ENCODE measurements at places on chromosomes 1 and 21.

DNA sequence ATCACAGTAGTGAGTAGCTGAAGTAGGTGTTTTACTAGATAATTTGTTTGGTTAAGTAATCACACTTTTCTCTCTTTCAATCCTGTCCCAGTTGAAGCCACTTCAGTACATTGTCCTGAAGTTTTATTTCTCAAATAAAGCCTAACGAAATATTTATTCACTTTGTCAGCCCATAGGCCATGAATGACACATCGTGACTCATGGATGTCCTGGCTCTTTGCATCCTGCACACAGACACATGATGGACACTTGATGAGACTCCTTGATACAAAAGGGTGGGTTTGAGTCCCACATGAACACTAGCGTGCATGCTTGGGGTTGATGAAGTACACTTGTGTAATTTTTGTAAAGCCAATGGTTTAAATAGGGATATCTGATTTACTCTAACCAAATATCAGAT lies 22.7 kb upstream of the LAMC2 start:
- no peak for DNase-seq

DNA sequence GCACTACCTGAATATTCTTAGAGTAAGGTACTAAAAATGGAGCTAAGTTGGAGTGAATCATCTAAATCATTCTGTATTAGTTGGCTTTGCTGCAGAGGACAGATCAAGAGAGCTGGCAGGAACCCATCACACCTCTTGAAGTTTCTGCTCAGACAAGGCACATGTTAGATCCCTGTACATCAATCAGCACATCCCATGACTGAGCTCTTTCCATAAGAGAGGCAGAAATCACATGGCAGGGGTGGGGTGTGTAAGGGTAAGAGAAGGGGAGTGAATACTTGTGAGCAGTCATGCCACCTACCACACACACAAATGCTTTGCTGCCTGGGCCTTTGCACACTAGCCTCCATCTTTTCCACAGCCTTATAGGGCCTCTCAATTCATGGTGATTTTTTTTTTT lies 214.4 kb downstream of the SLC35F3 start:
- no peak for DNase-seq

- DNase-seq: no peak
Measured at GRCh38 chr21:42040411-42041180, 30.4 kb upstream of the ZBTB21 start.

GRCh38 chr1:47067097-47067594 lies at the start of gene CYP4Z1:
CYP4Z1 (plus strand) TSS chr1:47067231; CDS start chr1:47067491, 260 bp downstream.
- no peak for DNase-seq

GRCh38 chr1:14741532-14741931 lies 143.0 kb downstream of the KAZN start:
- no peak for DNase-seq

- DNase-seq: no peak
Measured at GRCh38 chr1:213164561-213164960, 113.5 kb downstream of the RPS6KC1 start.

DNA sequence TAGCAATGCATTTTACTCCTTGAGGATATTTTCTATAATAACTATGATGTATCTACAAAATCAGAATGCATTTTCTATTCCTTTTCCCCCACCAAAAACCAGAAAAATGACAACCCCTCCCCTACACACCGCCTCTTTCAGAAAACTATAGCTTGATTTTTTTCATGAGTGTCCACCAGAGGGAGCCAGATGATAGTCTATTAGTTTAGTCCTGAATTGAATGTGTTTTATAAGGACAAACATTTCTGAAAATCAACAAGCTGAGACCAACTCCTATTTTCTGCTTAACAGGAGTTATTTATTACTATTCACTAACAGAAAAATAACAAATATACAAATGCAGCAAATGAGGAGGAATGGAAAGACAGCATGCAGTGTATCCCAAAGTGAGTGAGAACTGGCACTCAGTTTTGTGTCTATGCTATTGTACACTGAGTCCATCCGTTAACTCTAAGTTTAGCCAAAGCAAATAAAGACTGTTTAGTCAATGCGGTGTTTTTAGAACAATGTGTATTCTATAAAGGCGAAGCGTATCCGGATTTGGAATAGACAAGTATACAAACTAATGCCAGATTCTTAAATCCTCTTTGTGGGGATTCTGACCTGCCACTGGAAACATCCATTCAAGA lies 182.6 kb downstream of the VAV3 start:
- no peak for DNase-seq
